ENCODE measurements at places on chromosomes 7 and 10. TPM values are rescaled to one million over a fixed set of nuclear protein-coding genes. Genes with fewer than 3 reads are reported as not detected.

The TLX1 gene
- total RNA-seq: not detected

The FAM13C gene
- not detected for total RNA-seq

The UMAD1 gene
- total RNA-seq: 15.2 TPM

The SPDYE16 gene
- not detected for total RNA-seq

The MYL10 gene
- not detected for total RNA-seq

The BHLHA15 gene
- not detected for total RNA-seq

The MICALL2 gene
- not detected for total RNA-seq

The LRRD1 gene
- not detected for total RNA-seq

The ZP3 gene
- total RNA-seq: not detected

The LIPA gene
- total RNA-seq: 14.5 TPM

The FOXL3 gene
- not detected for total RNA-seq

The DNAH11 gene
- total RNA-seq: not detected

The SLC16A9 gene
- not detected for total RNA-seq

The PKD2L1 gene
- total RNA-seq: 0.25 TPM

The SKIDA1 gene
- total RNA-seq: 0.22 TPM
